Right ventricle myocardium superior (tissue), 1 donor: ENCODE measurements at places on chromosomes 16 and 17. TPM values are rescaled to one million over a fixed set of nuclear protein-coding genes. Genes with fewer than 3 reads are reported as not detected.

DNA sequence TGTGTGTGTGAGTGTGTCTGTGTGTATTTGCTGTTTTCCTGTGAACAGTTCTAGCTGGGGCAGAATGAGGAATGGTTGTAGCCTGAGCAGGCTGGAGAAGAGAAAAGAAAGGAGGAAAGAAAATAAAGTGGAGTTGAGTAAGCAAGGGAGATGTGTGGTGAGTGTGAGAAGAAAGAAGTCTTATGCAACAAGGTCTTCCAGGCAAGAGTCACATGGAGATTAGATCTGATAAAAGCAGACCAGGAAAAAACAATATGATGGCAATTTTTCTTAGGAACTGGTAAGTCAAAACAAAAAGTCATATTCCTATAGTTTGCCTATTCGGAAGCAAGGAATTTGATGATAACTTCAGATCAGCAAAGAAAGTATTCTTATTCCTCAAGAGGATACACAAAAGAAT is 125.0 kb downstream of the HS3ST3A1 start:
- no peak for DNase-seq

The TBC1D28 gene
- total RNA-seq: not detected

The NPIPB9 gene
- total RNA-seq: 0.19 TPM

DNA sequence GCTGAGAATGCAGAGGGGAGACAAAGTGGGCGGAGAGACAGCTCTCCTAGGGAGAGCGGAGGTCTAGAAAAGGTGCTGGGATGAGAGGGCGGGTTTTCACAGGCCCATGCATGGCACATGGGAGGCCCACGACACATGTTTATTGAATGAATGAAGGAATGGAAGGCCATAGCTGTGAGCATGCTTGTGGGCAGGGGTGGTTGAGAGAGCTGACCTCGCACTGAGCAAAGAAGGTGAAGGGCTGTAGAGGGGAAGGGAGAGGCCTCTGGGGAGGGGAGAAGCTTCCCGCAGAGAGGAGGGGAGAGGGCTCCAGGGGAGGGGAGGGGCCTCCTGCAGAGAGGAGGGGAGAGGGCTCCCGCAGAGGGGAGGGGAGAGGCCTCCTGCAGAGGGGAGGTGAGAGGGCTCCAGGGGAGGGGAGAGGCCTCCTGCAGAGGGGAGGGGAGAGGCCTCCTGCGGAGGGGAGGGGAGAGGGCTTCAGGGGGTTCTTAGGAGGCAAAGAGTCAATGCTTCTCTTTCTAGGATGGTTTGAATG is 27.3 kb downstream of the SDK2 start:
- DNase-seq: no peak

DNA sequence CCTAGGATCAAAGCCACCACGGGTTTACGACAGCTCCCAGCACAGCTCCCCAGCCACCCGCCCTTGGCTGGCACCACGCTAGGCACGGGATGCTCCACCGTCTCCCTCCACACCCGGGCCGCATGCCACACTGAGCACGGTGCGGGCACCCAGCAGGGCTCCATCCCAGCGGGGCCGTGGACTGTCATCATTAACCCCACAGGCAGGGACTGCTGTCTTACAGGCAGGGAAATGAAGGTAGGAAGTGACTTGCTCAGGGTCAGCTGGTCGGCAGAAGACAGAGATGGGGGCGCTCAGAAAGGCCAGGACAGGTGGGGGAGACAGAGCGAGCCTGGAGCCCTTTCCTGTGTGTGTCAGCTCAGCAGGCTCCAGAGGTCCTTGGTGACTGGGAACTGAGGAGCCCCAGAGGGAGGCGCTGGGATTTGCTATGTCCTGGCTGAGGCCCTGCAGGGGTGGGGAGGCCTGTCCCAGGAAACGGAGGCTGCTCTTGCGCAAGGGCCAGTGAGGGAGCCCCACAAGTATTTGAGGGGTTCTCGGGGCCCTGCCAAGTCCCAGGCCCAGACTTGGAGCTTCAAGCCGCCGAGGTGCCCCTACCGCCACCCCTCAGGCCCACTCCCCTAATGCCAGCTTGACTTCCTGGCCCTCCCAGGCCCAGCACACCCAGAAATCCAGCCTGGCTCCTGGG is 3.2 kb downstream of the UBALD1 start:
- no peak for DNase-seq

DNA sequence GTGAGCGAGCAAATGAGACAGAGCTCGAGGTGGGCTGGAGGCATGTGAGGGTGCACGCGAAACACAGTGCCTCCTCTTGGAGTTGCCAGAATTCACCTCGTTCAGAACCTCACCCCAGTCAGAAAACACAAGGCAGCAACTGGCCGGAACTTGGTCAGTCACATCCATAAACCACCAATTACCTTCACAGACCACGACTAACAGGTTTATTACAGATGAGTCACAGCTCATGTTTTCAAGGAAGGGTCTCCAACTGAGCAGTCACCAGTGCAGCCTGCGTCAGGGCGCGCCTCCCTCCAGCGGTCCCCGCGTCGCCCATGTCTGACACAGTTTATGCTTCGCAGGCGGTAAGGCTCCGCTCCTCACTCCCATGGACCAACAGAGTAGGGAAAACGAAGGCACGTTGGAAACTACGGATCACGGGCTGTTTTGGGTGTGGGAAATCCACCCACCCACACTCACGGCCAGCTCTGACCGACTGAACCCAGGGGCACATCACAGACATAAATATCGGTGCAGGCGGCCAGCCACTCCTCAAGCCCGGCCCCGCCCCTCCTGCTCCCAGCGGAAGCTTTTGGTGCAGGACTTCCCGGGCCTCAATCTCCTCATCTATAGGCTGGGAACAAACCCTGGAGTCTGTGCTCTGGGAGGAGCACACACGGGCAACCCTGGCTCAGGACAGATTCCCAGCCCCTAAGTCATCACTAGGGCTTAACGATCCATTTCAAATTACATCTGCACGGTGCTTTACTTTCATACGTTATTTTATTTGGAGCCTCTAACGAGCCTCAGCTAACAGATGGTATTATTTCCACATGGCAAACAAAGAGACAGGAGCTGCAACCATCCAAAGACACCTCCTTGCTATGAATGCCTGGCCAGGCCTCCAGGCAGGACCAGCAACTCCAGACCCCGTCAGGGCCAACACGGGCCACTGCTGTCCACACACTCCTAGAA is 126.3 kb downstream of the ZNF778 start:
- no peak for DNase-seq

GRCh38 chr16:30892670-30893416 is 1.0 kb downstream of the BCL7C start:
- no peak for DNase-seq

The MRPS7 gene
- total RNA-seq: 125 TPM

GRCh38 chr16:82945420-82946101 is 318.8 kb downstream of the CDH13 start:
- no peak for DNase-seq

The ERN2 gene
- not detected for total RNA-seq

- DNase-seq: no peak
Measured at GRCh38 chr17:76415786-76416185, 31.4 kb downstream of the SPHK1 start.

The PRSS21 gene
- not detected for total RNA-seq

The TMED6 gene
- not detected for total RNA-seq

- no peak for DNase-seq
Measured at GRCh38 chr17:33684735-33685134, 391.6 kb upstream of the ASIC2 start.

GRCh38 chr16:88588754-88589153 is 18.6 kb downstream of the ZC3H18 start:
- DNase-seq: no peak

DNA sequence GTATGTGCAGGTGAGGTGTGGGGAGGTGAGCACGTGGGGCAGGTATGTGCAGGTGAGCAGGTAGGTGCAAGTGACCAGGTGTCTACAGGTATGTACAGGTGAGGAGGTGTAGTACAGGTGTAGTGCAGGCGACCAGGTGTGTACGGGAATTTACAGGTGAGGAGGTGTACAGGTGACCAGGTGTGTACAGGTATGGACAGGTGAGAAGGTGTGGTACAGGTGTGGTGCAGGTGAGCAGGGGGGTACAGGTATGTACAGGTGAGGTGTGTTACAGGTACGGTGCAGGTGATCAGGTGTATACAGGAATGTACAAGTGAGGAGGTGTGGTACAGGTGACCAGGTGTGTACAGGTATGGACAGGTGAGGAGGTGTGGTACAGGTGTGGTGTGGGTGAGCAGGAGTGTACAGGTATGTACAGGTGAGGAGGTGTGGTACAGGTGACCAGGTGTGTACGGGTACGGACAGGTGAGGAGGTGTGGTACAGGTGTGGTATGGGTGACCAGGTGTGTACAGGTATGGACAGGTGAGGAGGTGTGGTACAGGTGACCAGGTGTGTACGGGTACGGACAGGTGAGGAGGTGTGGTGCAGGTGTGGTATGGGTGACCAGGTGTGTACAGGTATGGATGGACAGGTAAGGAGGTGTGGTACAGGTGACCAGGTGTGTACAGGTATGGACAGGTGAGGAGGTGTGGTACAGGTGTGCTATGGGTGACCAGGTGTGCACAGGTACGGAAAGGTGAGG is 12.8 kb upstream of the DBNDD1 start:
- DNase-seq: no peak

The CLEC19A gene
- total RNA-seq: not detected

DNA sequence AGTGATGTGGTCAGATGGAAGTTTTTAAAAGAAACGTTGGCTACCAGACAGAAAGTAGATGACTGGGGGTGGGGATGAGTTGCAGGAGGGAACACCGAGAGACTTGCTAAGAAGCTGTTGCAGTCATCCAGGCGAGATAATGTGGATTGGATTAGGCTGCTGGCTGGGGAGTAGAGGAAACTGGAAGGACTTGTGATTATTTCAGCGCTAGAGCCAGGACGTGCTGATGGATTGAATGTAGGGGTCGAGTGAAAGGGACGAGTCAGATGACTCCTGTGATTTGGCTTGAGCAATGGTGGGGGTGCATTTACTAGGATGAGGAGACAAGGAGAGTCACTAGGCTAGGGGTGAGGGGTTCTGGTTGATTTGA is 88.5 kb downstream of the CLEC16A start:
- peak; percentile 56 for DNase-seq

The PRR35 gene
- not detected for total RNA-seq

DNA sequence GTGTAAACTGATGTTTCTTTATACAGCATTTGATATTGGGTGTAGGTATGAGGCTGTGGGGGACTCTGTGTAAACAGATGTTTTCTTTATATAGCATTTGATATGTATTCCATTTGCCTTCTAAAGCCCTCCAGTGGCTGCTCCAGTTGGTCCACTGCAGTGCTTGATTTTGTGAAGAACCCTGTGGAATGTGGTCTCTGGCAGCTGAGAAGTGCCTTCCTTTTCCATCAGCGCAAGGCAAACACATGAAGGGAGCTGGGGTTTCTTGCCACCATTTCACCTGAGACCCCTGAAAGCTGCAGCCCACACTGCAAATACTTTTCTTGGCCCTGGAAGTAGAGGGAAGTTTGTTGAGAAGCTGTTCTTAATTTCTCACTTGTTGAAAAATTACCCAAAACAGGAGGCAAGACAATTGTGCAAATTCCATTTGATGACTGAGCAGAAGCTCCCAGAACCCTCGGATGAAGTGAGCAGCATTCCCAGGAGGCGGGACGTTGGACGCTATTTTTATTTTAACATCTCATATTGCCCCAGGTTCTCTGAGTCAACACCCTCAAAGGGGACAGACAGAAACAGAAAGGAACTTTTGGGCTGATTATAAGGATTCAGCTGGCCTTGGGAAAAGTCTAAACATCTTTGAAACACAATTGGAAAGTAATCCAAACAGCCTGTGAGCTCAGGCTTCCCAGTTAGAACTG is 158.5 kb upstream of the RPH3AL start:
- no peak for DNase-seq

The PMM2 gene
- total RNA-seq: 14.9 TPM

DNA sequence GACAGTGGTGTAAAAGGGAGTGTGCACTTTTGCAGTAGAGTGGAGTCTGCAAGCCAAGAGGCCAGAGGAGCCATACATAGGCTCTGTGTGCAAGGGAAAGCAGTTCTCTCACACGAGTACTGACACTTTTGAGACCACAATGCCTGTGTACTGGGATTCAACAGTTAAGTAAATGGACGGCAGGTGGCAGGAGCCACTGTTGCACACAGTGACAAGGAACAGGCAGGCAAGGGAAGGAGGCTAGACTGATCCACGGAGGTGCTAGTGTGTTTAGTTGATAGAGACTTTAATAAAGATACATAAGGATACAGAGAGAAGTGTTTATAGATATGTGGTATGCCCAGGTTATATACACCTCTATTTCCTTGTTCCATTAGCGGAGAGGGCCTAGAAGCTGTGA is 67.0 kb downstream of the MPRIP start:
- no peak for DNase-seq

GRCh38 chr17:34443619-34444469 is 80.8 kb upstream of the CCL1 start:
- no peak for DNase-seq

- DNase-seq: peak; percentile 73
Measured at GRCh38 chr17:77391668-77392375, 251.1 kb downstream of the SEC14L1 start.

GRCh38 chr17:59561042-59561441 is 4.4 kb upstream of the DHX40 start:
- DNase-seq: no peak

- DNase-seq: peak; percentile 72
Measured at GRCh38 chr17:2178798-2179501, 124.0 kb downstream of the HIC1 start.

DNA sequence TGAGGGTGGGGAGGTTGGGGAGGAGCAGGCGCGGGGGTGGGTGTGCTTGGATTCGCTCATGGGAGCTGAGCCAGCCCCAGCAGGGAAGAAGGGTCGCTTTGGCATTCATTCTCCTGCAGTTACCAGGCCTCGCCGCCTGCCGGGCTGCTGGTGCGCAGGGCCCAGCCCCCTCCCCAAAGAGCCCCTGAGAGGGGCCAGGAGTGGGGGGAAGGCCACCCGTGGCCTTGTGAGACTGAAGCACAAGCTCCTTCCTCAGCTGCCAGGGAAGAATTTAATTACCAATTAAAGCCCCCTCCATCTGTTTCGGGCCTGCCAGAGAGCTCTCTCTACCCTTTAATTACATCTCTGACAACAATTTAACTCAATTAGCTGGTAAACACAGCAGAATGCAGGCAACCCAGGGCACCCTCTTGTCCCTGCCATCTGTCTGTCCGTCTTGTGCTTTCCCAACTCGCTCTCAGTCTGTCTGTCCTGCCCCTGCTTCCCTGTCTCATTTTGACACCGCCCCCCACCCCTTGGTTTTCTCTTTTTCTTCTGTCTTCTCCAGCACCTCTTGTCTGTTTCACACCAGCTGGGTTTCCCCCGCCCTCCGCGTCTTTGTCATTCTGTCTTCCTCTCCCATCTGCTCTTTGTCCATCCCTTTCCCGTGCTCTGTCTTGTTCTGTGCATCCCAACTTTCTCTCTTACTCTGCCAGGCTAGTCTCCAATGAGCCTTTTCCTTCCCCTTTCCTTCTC is 32.7 kb downstream of the CDK5RAP3 start:
- no peak for DNase-seq

DNA sequence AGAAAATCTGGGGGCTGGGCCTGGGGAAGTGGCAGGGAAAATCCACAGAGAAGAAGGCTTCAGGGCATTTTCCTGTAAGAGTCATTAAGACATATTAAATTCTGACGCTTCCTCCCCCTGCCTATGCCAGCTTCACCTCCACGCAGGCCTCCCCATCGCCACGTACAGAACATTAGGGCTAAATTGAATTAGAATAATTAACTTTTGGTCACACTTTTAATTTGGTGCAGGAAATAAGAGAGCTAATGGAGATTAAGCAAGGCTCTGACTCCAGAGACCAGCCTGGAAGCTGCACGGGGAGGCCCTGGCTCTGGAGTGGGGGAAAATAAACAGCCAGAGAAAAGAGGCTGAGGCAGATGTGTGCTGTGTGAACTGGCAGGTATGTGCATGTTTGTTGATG is 148.0 kb downstream of the CCT6B start:
- DNase-seq: no peak
